Globus pallidus (tissue), 1 donor: ENCODE measurements at places on chromosomes 6 and 20.

DNA sequence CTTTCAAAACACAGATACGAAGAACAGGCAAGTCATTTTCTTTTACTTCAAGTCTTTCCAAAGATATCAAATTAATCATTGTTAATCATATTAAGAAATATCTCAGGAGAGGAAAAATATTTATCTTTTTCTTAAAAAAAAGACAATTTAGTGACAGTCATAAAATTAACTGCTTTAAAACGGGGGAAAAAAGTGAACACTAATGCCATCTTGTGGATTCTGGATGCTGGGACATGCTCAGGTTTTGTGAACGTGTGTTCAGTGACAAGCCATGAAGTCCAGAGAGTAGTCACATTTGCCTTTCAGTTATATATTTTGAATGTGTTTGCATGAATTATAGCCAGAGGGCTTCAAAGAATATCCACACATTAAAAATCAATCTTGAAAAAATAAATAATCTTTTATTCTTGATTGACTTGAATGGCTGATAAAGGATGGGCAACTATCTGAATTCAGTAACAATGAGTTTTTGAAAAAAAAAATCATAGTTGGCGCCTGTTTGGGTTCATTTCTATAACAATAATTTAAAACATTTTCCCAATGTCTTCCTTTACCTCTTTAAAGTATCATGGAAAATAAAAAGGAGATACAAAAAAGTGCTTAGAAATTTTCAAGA lies 74.7 kb upstream of the NOX3 start:
- DNase-seq = peak; percentile 7

DNA sequence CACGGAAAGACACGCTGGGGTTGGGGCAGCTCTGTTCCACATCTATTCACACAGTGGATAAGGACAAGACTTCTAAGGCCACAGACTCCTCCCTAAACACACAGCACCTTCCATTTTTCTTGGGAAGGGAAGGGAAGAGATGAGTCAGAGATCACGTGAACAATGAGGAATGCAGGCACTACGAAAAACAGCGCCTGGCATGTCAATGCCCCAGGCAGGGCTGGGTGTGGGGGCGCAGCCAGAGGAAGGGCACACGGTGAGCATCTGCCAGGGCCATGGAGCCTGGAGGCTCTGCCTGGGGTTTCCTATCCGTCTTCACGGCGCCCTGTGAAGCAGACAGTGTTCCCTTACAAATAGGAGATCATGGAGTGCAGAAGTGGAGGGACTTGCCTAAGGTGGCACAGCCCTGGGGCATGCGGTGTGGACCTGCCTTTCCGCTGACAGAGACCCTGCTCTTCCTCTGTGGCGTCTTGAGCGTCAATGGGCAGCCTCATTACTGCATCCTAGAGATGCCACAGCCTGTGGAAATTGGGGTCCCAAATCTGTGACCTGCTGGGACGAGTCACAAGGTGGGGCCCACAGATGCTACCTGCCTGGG lies 15.4 kb downstream of the UNC93A start:
- DNase-seq = no peak

DNA sequence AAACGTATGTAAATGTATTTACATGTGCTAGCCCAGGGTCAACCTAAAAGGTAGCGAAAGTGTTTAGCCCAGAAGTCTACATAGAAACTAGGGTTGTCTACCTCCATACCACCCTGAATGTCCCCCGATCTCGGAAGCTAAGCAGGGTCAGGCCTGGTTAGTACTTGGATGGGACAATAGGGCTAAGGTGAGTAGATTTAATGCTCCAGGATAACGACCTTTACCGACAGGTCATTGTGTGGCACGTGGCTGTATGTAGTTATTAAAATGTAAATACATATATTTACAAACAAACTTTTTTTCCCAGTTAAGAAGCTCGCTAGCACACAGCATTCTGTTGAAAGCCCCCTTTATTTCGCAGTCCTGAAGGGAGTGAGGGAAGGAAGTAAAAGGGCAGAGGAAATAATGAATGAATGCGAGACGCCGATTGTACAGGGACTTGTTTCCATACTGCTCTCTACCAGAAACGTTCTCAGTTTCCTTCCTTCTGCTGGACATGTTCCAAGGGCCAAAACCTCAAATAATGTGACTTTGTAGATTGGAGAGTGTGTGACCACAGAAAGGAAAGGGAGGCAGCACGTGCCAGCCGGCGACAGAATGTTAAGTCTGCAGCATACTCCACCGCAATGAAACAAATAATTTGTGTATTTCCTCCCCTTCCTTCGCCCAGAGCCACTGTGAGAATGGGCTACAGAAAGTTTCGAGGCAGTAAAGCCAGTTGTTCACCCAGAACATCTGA lies 612 bp downstream of the ADAT2 start:
- DNase-seq = peak; percentile 2

DNA sequence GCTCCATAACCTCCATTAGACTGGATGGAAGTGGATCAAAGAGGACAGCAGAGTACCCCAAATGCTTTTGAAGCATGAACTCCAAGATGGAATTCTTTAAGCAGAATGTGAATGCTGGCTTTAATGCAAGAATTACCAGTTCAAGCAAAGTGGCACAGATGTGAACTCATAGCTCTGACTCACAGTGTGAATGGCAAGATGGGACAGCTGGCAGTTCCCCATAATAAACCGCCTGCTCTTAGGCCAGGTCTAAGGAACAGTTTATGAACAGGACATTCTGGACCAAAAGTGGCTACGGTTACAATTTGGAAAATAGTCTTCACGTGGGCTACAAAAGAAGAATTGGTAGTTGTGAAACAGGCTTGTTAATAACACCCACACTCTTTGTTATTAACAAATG lies 76.5 kb downstream of the SPTLC3 start:
- DNase-seq = no peak

GRCh38 chr6:23339268-23339667 lies 769.9 kb downstream of the HDGFL1 start:
- no peak for DNase-seq

- no peak for DNase-seq
Observed at GRCh38 chr6:110265273-110265672, 85.0 kb downstream of the CDC40 start.

DNA sequence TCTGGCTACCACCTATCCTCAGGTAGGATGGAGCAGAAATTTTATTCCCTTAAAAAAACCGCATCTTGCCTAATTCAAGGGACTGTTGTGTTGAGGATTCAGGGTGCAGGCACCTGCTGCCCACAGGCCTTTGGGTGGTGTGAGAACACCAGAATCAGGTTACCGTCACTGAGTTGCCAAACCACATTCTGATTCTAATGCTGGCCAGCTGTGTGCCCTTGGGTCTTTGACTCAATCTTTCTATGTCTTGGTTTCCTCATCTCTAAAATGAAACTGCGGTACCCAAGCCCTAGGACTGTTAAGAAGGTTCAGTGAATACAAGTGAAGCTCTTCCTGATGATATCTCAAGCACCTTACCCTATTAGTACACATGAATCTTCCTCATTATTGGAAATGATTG lies 827.3 kb downstream of the DHX35 start:
- DNase-seq = no peak

GRCh38 chr20:53016534-53017042 lies 44.4 kb downstream of the TSHZ2 start:
- no peak for DNase-seq

GRCh38 chr20:1907586-1907985 lies 12.4 kb downstream of the SIRPA start:
- DNase-seq = no peak

DNA sequence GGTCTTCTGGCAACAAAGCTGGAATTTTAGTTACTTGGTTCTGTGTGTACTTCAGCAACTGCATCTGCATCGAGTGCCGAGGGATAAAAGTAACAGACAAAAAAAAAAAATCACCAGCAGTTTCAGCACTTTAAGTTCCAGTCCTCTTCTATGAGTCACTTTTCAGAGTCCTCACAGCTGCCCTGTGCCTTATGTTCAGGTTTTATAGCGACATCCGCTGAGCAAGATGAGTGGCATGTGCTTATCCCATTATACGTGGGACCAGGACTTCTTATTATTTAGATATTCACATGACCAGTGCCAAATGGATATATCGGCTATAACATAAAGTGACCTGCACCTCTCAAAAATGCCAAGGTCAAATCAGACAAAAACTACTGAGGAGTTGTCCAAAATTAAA lies 242.9 kb downstream of the FOXA2 start:
- no peak for DNase-seq

DNA sequence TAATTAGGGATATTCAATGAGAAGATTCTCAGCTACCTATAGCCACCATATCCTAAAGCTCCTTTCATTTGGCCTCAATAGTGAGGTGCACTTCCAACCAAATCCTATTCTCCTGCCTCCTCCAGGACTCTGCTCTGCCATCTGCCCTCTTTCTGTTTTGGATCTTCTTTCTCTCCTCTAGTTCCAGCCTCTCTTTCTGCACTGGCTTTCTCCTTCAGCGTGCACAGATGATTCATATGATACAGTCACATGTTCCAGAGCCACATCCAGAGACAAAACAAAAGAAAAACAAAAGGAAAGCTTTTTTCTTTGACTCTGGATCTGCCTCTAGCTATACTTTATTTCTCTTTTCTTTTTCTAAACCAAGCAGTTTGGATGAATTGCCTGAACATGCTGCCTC lies 531.9 kb upstream of the MAN1A1 start:
- no peak for DNase-seq

DNA sequence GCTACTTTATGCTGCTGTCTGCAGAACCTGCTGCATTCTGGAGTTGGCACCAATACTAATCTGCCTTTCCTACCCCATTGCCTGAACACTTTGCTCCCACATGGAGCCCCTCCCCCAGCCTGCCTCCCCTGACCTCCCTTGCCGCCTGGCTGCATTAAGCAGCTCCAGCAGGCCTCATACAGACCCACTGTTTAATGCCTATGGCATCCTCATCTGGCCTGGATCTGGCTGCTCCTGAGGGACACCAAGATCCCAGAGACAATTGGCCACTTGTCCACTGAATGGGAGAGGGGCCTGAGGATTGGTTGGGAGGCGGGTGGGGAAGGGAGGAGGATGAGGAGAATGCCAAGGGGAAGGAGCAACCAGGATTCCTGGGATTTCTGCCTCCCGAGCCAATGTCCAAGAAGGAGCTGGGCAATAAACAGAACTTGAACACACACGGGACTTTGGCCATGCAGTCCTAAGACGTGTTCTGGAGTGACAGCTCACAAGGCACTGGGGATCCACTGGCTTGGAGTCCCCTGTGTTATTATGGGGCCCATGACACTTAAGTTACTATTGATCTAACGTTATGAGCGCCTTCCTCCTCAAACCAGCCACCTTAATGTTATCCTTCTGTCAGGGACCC lies 10.4 kb upstream of the KCNK5 start:
- DNase-seq = peak; percentile 11

- no peak for DNase-seq
Observed at GRCh38 chr20:3296261-3297078, 57.5 kb upstream of the SLC4A11 start.

GRCh38 chr20:10312111-10312510 lies 93.5 kb downstream of the SNAP25 start:
- no peak for DNase-seq

- DNase-seq = peak; percentile 60
Observed at GRCh38 chr6:52362443-52363227, 684 bp downstream of the PAQR8 start.

DNA sequence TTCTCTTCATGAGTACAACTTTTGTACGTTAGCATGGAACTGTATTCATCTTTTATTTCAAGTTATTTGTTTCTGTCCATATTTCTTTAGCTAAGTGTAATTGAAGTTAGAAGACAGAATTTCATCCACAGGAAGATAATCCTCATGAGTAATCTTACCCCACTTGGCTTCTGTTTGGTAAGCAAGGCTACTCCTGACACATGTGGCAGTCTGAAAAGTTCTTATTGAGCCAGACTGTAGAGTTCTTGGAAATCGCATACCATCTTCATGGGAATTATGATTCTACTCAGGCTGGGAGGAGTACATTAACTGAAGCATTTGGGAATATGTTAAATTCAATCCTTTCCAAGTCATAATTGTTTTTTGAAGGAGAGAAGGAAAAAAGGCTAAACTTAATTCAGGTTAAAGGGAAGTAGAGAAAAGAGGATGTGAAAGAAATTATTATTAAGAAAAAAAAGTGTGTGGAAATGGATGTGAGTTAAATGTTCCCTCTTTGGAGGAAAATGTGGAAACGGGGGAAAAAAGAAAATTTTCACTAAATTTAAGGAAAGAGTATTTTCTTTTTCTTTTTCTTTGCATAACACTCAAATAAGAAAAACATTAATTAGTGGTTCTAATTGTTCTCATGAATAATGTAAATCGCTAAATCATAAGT lies 41.5 kb upstream of the TENT5A start:
- DNase-seq = no peak

GRCh38 chr20:49344975-49345374 lies 67.1 kb upstream of the ZNFX1 start:
- DNase-seq = peak; percentile 26

DNA sequence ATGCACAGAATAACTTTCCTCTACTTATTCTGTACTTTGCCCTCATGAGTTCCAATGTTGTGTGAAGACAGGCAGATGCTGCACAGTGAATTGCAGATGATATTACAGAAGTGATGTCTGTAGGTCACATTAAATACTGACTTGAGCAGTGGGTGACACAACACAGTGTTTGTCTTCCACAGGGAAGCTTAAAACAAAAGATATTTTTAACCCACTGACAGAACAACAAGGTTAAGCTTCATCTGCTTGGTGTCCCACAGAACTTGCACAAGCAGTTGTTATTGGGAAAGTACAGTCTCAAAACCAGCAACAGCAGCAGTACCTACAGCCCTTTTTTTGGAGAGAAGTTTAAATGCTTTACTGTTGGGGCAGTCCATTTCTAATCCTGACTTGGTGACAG lies 10.5 kb downstream of the SUMO4 start:
- DNase-seq = no peak

DNA sequence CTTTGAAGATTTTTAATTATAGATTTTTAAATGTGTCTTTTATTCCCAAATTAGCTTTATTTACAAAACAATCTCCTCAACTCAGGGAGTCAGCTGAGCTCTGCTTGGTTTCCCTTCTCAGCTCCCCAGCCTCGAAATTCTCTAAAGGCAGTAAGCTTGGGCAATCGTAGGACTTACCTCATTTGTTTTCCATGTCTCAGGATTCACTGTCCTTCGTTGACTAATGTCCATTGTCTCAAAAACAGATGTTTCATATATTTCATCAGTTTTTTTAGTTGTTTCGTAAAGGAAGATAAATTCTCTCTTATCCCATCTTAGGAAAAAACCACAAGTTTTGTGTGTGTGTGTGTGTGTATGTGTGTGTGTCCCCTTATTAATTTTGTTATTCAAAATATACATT lies 102.2 kb upstream of the ADGRF1 start:
- no peak for DNase-seq

GRCh38 chr20:13681248-13682125 lies 42.8 kb upstream of the TASP1 start:
- no peak for DNase-seq
